ENCODE measurements at places on chromosomes 4 and X.
A peak's percentile ranks its signal among the peaks of the same experiment; 100 is the strongest.

GRCh38 chr4:185339941-185340340 lies 55.8 kb downstream of the LRP2BP start:
- DNase-seq: no peak

GRCh38 chr4:118904418-118904817 lies 15.8 kb downstream of the SYNPO2 start:
- DNase-seq: no peak

- no peak for DNase-seq
Measured at GRCh38 chr4:176729489-176729888, 63.2 kb downstream of the VEGFC start.

- DNase-seq: peak; percentile 3
Measured at GRCh38 chr4:29805245-29805644, 914.9 kb upstream of the PCDH7 start.

- DNase-seq: no peak
Measured at GRCh38 chrX:151821226-151821625, 86.7 kb downstream of the CNGA2 start.

DNA sequence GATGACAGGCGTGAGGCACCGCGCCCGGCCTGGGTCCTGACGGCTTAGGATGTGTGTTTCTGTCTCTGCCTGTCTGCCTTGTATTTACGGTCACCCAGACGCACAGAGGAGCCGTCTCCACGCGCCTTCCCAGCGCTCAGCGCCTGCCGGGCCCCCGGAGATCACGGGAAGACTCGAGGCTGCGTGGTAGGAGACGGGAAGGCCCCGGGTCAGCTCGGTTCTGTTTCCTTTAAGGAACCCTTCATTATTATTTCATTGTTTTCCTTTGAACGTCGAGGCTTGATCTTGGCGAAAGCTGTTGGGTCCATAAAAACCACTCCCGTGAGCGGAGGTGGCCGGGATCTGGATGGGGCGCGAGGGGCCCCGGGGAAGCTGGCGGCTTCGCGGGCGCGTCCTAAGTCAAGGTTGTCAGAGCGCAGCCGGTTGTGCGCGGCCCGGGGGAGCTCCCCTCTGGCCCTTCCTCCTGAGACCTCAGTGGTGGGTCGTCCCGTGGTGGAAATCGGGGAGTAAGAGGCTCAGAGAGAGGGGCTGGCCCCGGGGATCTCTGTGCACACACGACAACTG lies 1.3 kb downstream of the SHOX start:
- DNase-seq: no peak

DNA sequence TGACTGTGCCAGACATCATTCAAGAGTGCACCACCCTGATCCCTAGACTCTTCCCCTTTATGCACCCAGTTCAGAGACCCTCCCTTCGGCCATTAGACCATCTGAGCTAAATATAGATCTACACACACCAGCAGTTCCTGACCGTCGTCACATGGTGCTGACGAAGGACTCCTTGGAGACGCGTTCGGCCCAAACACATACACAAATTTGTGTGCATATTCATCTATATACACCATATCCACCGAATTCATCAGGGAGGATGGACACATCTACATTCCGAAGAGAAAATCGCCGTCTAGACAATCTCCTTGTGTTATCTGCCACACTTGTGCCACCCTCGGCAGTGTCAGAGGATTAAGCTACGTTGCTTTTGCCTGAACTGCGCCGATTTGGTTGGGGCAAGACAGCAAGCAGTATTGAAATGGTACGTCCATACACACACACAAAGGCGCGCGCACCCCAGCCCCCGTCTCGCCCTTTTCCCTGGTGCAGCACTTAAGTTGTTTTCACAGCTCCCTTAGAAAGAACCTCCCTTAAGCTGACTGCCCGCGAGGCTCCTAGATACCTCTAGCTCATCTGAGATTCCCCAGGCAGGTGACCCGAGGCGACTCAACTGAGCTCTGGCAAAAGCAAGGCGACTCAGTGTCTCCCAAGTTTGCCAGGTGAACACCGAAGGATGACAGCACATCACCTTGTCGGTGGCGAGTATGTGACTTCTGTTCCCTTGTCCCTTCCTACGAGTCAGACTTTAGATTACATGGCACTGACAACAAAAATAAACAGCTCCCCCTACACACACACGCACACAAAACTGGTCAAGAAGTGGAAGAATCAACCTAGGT lies 1.0 kb downstream of the RASGEF1B start:
- DNase-seq: no peak

All from NCI-H226 (cell line).